Suppressor macrophage treated with lipopolysaccharide for 1 hour (primary cell): ENCODE measurements at places on chromosomes 2 and 18.
A peak's percentile ranks its signal among the peaks of the same experiment; 100 is the strongest.

DNA sequence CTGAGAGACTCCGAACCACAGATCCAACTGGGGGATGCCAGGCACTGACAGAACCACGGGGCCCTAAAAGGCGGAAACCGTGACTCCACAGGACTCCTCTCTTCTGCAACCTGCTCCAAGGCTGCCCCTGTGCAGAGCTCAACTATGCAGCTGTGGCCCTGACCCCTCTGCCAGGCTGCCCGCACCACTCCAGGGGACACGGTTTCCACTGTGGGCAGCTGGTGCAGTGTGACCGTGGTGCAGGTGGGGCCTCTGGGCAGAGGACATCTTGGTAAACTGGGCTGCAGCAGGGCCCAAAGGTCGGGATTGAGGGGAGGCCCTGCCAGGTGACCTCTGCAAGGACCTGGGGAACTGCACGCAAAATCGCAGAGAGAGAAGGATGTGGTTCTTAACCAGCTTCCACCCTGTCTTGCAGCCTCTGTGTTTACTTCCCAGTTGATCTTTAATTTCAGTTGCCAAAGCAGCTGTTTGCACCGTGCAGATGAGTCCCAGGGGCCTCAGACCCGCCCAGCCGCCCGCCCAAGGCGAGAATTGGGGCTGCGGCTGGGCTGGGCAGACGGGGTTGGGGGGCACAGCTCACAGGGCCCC is 104.6 kb upstream of the CTDP1 start:
- DNase-seq = no peak

GRCh38 chr2:129606496-129607270 is 372.8 kb upstream of the RAB6C start:
- DNase-seq = no peak

DNA sequence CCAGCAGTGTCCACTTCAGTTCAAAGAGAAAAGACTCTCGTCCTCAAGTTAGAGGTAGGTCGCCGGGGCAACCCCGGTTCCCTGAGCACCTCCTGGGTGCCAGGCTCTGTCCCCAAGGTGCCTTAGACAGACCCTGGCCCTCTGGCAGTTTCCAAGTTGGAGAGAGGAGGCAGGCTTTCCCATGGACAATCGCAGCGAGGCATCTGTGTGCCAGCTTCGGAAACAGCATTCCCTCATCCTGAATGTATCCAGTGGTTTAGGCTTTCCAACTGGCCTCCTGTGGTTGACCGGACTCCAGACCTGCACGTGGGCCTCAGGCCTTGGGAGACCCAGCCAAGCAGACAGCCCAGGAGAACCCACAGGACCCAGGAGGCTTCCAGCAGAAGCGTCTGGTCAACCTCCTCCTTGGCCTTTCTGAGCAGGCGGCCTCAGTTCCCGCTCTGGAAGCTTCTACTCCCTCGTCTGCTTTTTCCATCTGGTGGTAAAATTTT is 70.3 kb downstream of the KCNF1 start:
- DNase-seq = no peak

DNA sequence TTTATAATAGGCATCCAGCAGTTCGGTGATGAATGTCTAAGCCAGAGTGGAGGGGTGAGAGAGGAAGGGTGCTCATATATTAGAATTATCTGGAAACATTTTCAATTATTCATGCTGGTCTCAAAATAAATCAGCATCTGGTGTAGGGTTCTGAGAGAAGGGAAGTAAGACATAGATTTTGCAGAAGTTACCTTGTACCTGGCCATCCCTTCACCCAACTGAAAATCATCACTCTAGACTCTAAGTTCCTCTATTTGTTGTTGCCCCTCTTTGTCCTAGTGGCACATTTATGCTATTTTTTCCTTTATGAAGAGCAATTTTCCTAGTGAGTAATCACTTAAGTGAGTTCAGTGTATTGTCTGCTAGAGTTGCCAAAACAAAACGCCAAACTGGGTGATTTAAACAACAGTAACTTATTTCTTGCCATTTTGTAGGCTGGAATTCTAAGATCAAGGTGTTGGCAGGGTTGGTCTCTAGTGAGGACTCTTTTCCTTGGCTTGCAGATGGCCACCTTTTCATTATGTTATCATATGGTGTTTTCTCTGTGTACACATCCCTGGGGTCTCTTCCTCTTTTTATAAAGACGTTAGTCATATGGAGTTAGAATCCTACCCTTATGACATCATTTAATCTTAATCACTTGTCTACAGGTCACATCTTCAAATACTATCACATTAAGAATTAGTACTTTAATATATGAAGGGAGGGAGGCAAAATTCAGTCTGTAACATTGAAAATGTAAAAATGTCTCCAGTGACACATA is 129.9 kb upstream of the KLHL14 start:
- DNase-seq = no peak

DNA sequence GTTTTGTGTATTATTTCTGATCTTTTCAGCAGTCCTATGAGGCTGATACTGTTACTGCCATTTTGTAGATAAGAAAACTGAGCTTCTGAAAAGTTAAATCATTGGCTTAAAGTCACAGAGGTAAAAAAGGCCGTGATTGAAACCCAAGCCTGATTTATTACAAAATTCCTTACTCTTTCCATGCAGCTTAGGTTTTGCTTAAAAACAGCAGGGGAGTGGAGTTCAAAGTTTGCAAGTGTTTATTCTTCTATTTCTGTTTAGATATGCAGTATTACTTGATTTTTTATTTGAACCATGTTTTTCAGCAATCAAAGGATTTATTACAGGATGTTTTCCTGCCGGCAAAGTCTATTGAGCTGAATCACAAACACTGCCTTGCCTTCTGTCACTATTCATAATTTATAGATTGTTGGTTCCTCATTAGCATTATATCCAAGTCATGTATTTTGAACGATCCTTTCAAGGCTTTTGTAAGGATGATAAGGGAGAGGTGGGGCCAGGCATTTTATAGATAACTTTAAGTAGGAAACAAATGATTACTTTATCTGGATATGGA is 31.9 kb upstream of the MSTN start:
- no peak for DNase-seq

DNA sequence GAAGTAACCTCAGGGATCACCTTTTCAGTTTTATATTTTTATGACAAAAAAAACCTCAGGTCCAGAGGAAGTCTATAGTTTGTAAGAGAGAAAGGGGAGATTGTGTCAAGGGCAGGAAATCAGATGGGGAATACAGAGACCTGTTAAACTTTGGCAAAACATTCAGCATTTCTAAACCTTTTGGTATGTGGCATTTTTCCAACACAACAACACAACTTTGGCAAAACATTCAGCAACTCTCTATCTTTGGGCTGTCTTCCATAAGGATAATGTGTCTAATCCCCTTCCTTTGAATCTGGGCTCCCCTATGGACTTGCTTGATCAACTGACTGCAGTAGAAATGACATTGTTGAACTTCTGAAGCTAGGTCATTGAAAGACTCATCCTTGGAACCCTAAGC is 220.6 kb upstream of the CCDC68 start:
- no peak for DNase-seq

GRCh38 chr2:21754164-21754788 is 630.5 kb downstream of the TDRD15 start:
- no peak for DNase-seq

DNA sequence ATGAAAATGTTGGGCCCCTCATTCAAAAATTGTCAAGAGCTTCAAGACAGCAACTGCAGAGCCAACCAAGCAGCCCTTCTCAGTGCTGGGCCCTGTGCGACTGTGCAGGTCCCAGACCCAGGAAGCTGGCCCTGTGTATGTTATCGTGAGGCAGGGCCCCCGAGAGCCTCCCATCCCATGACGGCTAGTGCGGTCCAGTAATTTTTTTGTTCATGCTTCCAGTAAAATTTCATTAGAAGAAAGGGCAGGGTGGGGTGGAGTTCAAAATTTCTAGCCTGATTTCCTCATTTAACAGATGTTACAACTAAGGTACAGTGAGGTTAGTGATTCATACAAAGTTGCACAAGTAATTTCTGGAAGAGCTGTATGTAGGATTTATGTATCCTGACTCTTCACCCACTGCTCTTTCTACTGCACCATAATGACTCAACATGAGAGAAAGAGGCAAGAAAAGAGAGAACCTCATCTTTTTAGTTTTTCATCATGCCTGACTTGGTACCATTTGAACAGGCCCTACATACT is 105.5 kb downstream of the ZEB2 start:
- DNase-seq = peak; percentile 98

DNA sequence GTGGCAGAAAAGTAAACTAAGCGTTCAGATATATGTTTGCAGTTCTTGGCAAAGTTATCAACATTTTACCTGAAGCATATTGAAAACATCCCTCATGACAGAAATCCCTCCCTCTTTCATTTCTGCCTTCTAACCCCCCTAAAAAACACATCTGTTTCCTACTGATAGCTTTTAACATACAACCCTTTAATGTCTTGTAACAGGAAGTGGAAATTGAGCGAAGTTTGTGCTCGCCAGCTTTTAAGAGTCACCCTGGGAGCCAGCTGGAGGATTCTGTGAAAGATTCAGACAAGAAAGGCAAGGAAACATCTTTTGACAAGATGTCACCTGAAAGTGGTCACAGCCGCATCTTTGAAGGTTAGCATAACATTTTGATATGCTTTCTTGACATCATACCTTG is 247.4 kb downstream of the XIRP2 start:
- DNase-seq = no peak

DNA sequence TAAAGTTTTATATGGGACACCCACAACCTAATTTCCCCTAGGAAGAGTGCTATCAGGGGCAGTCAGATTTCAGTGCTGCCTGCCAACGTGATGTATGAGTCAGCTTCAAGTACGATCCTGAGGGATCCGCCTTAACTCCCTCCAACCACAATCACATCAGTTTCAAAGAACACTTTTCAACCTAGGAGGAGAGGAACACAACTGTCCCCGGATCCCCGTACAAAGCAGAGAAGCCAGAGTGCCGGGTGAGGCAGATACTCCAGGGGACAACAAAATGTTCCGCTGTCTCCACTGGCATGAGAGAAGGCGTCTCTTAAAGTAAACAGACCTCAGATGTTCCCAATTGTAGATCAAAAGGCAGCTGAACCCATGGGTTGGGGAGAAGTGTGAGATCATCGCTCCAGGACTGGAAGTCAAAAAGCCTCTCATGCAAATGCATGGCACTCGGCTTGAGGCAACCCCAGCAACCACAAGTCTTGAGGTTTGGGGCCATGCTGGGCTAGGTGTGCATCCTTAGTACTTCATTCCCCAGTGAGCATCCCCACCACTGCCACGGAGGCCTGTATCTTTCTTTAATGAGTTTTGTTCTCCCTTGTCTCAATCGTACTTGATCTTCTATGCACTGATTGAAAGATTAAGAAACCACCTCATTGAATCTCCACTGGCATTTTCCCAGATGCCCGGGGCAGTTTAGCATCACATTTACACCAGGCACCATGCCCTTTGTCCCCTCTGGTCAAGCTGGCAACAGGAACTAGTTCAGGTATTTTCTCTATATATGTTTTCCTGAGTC is 91.0 kb upstream of the CCBE1 start:
- DNase-seq = no peak

GRCh38 chr18:9321736-9322135 is 12.8 kb upstream of the TWSG1 start:
- no peak for DNase-seq

- no peak for DNase-seq
Observed at GRCh38 chr2:161486111-161486510, 70.0 kb downstream of the TBR1 start.

DNA sequence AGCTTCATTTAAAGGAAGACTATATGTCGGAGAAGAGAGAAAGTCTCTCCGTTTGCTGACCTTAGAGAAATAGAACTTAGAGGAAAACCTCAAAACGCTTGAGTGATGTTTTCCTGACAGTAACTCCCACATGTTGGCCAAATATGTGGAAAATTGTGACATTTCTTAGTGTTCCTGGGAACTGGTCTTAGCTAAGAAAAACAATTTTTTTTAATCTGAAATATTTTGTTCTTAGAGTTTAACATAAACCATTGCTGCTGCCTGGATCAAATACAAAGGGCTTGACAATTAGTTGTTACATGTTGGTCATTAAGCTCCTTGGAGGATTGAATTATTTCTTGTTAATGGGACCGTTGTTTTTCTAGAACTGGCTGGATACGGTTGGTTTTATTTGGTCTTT is 16.3 kb downstream of the DYNC2LI1 start:
- no peak for DNase-seq

- DNase-seq = no peak
Observed at GRCh38 chr2:113720167-113720566, 36.3 kb downstream of the SLC35F5 start.

DNA sequence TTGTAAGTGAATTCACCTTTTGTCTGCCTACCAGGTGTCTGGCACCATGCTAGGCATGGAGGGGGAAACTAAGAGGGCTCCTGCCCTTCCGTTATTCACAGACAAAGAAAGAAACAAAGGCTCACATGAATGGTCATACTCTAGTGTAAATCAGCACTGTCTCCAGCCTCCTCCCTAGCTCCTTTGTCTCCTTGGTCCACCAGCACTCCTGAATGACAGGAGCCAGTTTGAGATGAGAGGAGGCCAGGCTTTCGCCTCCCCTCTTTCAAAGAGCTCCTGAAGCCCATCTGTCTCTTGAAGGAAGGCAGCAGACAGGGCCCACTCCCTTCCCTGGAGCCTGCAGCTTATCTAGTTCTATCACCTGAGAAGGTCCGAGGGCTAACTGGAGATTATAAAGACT is 18.7 kb downstream of the SATB2 start:
- DNase-seq = no peak

DNA sequence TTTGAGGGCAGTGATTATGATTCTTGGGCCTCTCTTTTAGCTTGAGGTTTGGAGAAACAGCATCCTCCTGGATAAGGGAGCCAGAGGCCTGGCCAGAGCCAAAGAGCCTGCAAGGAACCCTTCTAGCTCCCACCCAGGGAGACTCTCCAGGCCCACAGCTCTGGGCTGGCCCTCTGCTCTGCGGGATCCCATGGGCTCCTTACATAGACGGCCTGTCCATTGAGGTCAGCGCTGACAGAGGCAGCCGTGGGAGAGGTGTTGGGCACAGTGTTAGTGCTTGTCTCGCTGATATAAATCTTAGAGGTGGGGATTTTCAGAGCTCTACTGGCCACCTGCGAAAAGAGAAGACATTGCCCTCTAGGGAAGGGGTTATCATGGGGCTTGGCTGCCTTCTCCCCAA is 67.2 kb downstream of the XDH start:
- no peak for DNase-seq

DNA sequence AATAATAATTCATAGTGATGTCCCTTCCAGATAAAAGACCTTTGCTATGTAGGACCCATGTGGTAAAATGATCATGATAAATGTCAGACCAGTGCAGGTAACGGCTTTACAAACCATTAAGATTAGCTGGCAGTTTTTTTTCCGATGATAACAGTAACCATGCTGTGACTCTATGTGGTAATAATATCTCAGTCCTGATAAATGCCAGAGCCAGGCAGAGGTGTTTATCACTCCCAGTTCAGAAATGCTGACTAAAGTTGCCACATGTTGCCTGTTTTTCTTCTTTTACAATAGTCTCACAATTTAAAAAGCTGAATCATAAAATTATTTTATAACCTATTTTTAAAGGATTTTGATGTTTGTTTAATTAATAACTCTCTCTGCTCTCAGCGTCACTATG is 565.1 kb downstream of the ARHGAP15 start:
- DNase-seq = no peak

DNA sequence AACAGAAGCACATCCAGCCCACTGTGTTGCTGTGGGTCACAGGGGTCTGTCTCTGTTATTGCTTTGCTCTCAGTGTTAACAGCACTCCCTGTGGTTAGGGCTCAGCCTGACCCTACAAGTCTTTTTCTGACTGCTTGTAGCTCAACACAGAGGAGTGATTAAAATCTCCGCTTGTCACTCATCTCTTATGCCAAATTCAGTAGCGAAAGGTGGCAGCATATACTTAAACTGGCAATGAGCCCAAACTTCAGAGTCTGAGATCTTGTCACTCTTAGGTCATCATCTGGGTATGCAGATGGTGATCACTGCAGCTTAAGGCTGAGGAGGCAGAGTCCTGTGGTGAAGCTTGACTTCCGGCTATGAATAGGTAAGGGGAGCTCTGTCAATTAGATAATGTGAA is 63.3 kb upstream of the CSRNP3 start:
- DNase-seq = no peak
